Immature natural killer cell (primary cell): ENCODE measurements at places on chromosomes 2 and 18.
A peak's percentile ranks its signal among the peaks of the same experiment; 100 is the strongest.

DNA sequence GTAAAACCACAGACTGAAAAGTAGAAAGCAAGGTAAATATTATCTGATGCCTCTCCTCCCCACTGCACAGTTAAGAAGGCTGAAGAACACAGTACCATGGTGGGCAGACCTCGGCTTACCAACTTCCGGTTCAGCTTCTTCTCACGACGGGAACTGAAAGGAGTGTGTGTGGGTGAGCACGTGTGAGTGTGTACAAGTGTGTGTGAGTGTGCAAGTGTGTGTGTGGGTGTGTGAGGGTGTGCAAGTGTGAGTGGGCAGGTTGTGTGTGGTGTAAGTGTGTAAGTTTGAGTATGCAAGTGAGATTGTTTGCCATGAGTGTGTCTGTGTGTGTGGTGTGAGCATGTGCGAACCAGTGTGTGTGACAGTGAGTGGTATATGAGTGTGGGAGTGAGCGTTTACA is 103.5 kb downstream of the ADD2 start:
- DNase-seq, result no peak

DNA sequence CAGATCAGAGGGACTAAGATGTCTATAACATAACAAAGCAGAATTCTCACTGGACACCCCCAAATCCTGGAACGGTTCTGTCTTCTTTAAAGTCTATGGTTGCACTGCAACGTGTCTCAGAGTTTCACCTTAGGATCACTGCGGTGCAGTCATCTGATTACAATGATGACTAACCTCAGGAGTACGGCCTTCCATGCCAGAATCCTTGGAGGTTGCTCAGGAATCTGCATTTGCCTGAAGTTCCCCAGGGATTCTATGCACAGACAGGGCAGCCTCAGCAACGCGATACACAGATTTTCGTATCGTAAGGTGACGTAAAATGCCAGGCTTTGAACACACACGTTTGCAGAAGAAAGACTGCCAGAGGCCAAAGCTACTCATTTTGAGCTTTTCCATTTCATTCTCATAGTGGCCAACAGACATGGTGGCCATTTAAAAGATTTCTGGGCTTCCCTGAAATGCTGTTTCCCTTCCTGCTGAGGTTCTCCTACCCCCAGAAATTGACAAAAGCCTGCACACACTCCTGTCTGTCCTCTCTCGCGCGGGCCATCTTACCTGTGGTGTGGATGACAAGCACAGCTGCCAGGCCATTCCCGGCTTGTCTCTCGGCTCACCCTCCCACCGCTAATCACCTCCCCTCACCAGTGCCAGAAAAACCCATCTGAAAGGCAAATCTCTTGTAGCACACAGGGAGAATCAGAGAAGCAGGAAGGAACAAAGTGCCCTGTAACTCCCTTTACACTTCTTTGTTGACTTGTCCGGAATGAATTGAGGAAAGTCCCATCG is 148.8 kb downstream of the ACKR3 start:
- no peak for DNase-seq

DNA sequence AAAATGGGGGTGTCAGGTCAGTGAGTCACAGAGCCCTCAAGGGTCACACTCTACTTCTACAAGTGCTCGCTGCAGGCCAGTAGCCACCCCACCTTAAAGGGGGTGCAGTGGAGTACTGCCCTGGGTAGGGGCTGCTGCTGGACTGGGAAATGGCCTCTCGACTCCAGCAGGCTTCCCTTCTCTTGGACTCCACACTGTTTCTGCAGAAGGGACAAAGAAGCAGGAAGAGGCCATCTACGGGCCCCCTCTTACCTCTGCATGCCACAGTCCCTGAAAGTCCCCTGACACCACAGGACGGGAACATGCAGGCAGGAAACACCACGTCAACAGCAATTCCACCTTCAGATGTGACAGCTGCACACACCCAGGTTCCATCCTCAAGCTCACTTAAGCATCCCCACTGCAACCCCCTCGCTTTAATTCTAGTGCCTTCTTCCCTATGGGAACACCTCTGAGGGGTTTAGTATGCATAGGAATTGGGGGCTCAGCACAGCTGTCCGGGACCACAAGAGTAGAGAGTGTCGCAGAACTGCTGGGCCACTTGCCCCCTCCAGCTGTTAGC is 22.3 kb downstream of the SNED1 start:
- DNase-seq, result no peak

- no peak for DNase-seq
Observed at GRCh38 chr18:45343365-45343764, 271.9 kb upstream of the SLC14A2 start.

DNA sequence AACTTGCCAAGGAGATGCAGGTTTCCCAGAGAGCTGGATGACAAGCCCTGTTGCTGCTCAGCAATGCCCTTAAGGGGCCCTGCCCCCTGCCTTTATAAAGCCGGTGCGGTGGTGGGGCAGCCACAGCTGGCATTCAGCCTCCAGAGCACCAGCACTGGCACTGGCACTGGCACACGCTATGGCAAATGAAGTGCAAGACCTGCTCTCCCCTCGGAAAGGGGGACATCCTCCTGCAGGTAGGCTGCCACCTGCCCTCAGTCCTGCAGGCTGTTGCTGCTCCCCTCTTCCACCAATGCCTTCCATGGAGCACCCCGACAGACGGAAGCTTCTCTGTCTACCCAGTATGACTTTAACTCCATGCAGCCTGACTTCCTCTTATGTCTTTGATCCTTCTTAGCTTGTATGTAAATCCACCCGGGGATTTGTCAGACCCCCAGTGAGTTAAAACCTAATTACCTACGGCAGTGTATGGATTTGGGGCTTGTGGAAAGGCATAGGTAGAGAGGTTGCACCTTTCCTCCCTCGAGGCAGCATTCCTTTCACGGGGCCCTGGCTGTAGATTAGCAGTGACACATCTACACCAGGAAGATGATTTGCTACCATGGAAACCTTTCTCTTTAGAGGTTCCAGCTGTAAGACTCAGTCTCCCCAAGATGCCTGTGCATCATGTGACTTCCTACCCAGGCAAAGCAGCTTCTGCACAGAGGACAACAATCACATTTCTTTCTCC is at the start of gene DAPL1:
Gene DAPL1 (plus strand): TSS at position 123 of the 730 bp plus-strand sequence. CDS start 56 bp downstream, at position 179.
- no peak for DNase-seq

DNA sequence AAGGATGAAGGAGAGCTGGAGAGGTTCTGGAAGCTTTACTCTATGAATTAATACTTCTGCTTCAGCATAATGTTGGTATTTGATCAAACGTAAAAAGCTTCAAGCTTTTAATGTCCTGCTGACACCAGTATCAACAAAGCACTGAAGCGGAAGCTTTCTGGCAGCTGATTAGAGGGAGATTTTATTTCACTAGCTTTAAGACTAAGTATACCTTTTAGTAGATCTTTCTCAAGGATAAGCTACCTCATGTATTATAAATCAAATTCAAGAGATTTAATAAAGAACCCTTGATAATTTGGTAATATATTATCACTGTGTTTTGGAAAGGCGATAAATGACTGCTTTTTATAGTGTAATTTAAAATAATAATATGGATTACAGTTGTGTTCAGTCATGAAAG is 128.0 kb upstream of the CD302 start:
- DNase-seq, result no peak

DNA sequence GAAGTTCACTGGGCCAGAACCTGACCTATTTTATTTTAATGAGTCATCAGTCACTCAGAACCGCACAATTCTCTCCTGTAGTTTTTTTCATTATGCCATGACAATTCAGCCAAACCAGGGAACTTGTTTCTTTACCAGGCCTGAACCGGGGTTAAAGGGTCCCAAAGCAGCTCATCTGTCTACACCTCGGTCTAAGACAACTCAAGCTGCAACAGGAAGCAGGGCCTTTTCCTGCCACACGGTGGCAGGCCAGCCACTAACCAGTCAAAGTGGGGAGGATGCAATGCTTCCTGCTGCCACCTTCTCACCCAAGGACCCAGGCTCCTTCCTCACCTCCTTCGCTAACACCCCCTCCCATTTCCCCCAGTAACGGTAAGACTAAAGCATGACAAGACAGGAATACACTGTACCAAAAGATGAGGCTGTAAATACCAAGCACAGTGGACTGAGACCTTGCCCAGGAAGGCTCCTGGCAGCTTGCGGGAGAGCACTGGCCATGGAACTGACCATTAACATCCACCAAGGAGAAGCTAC is 56.7 kb upstream of the ACKR3 start:
- DNase-seq, result peak; percentile 73

DNA sequence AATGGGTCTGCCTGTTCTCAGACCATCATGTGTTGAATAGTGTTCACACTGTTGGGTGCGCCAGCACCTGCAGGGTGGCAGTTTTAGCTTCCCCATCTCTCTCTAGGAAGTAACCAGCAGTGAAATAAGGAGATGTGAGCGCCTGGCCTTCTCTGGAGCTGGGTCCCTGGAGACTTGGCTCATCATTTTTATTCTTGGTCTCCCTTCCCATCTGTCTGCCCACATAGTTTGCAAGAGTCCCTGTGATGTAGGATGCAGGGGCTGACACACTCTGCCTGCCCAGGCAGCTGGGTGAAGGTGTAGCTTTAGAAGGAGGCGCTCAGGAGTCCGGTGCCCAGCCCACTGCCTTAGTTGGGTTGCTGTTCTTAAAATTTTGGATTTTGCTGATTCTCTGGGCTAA is 172.2 kb downstream of the LDLRAD4 start:
- DNase-seq, result no peak

DNA sequence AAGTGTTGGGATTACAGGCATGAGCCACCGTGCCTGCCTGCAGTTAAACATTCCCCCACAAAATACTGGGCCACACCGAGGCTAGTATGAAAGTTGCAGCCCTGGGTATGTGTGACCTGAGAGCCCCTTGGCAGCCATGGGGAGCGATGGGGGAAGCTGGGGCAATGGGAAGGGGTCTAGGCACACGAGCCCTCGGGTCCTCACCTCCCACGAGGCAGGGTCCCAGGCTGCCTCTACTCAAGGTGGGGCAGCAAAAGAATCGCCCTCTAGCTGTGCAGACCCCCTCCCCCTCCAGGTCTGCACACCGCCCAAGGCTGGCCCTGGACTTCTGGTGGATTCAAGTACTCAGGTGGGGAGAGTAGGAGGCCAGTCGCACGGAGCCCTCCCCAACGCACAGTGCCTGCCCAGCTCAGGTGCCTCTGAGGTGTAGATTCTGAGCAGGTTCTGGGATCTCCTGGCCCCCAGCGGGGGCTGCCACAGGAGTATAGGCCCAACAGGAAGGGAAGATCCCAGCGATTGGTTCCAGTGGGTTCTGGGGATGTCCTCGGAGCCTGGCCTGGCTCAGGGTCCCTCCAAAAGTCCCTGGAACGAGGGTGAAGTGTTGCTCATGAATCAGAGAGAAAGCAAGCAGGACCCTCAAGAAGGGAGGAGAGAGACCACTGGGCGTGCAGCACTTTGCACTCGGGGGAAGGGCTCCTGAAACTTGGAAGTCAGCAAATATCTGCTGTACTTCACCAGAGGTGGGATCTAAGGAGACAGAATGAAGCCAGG is 2.6 kb downstream of the GPR35 start:
- no peak for DNase-seq

- no peak for DNase-seq
Observed at GRCh38 chr2:178016612-178017011, 56.0 kb downstream of the PDE11A start.

GRCh38 chr18:12769644-12770440 is 67.0 kb downstream of the PSMG2 start:
- no peak for DNase-seq

- DNase-seq, result no peak
Observed at GRCh38 chr18:59646963-59647307, 50.3 kb downstream of the CCBE1 start.
